RPMI7951 (cell line): ENCODE measurements at places on chromosomes 5 and 9. TPM values are rescaled to one million over a fixed set of nuclear protein-coding genes. Genes with fewer than 3 reads are reported as not detected.

The TMC1 gene
- 0.29 TPM in 1 of 2 replicates, not detected in the other for total RNA-seq

- DNase-seq: no peak
Measured at GRCh38 chr5:55601628-55602027, 66.9 kb upstream of the PLPP1 start.

The AJM1 gene
- 0.72 and 1.3 TPM in 2 replicates for total RNA-seq

GRCh38 chr9:19231126-19231903, 822 bp downstream of the DENND4C start:
- DNase-seq: peak; percentile 18

DNA sequence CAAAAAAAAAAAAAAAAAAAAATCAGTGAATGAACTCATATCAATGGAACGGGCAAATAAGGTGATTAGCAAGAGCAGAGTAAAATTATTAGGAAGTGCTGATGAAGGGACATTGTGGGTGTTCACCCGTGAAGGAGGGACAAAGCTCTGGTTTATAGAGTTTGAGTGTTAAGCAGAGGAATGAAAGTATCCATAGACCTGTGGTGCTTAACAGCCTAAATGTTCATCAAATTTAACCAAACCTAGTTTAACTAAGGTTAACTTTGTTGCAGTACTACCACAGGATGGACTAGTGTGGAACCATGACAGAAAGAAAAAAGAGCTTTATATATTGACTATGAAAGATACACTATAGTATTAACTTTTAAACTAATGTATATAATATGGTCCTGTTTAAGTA, 44.1 kb upstream of the TNFAIP8 start:
- DNase-seq: no peak
